ENCODE measurements at places on chromosomes 7 and 10.

DNA sequence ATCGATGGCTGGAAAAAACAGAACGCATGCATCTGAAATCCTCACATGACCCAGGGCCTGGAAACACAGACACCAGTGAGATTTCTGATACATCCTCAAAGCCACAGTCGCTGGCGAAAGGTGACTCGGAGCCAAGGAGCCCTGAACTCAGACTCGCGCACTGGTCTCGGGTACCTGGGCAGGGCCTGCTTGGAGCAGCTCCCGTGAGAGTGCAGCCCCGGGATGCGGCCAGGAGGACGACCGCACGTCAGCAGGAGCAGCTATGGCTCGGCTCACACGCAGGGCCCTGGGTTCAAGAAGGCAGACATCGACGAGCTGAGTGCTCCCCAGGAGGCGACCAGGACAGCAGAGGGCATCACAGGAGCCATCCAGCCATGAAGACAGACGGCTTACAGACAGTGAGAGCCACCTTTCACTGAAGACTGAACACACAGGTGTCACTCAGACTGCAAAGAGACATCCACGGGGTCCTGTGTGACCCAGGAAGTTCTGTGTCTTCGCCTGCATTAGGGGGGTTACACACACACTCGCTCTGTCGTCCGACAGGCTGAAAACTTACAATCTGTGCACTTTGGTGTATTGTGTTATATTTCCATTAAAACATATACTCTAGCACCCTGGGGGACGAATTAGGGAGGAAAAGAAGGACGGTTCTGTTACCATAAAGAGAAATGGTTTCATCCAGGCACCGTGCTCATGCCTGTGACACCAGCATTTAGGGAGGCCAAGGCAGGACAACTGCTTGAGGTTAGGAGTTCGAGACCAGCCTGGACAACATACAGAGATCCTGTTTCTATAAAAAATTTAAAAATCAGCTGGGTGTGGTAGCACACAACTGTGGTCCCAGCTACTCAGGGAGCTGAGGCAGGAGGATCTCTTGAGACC is 227.7 kb downstream of the MAD1L1 start:
- no peak for DNase-seq

- no peak for DNase-seq
Measured at GRCh38 chr10:99161165-99161564, 74.5 kb downstream of the HPSE2 start.

DNA sequence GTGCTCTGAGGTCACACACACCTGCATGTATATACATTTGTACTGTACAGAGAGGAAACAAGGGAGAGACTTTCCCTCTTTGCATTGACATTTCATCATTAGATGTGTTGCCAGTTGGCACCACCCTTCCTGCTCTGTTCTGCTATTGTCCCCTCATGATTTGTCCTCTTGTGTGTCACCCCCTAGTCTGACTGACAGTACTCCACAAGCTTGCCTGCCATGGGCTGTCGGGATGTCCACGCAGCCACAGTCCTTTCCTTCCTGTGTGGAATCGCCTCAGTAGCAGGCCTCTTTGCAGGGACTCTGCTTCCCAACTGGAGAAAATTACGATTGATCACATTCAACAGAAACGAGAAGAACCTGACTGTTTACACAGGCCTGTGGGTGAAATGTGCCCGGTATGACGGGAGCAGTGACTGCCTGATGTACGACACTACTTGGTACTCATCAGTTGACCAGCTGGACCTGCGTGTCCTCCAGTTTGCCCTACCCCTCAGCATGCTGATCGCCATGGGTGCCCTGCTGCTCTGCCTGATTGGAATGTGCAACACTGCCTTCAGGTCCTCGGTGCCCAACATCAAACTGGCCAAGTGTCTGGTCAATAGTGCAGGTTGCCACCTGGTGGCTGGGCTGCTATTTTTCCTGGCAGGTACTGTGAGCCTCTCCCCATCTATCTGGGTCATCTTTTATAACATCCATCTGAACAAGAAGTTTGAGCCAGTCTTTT is 9.4 kb downstream of the CLDN12 start:
- DNase-seq, result no peak

DNA sequence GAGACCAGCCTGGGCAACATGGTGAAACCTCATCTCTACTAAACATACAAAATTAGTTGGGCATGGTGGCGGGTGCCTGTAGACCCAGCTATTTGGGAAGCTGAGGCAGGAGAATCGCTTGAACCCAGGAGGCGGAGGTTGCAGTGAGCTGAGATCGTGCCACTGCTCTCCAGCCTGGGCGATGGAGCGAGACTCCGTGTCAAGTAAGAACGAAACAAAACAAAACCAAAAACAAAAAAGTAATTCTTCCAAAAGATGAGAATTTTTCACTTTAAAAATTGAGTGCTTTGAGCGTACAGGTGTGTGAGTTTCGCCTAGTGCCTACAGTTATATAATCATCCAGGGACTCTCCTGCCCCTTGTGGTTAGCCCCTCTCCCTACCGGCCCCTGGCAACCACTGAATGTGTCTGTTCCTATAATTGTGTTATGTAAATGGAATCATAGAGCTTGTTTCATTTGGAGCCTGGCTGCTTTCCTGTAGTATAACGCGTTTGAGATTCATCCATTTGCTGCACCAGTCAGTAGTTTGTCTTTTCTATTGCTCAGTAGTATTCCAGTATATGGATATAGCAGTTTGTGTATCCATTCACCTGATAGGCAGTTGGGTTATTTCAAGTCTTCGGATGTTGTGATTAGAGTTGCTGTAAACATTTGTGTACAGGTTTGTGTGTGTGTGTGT is 80.0 kb downstream of the RBM33 start:
- no peak for DNase-seq

DNA sequence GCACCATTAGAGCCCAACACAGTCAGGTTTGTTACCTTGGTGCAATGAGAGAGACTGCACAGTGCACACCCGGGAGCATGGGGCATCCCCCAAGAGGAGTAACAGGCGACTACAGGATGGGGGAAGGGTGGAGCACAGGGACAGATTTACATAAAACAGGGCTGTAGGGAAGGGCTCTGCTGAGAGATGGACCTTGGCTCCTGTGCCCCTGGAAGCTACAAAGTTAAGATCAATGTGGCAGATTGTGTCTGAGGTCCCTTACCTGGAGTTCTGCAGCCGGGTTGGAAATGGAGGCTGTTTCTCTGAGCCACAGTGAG is 13.7 kb upstream of the SLC18A3 start:
- no peak for DNase-seq

DNA sequence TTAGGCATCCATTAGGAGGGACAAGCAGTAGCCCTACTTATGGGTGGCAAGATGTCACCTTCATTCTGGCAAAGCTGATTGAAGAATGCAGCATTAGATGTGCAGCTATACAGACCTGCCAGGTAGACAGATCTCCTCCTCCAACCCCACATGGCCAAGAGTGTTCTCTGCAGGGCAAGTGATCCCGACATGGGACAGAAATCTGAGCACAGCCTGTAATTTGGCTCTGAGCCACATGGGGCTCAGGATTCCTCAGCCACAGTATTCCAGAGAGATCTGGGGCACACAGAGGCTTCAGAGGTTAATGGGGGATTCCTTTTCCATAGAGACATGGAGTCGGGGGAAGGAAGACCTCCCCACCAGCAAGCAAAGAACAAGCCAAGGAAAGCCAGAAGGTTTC is 58.7 kb upstream of the GDF10 start:
- no peak for DNase-seq

GRCh38 chr10:34171957-34172527 is 643.1 kb downstream of the PARD3 start:
- no peak for DNase-seq

DNA sequence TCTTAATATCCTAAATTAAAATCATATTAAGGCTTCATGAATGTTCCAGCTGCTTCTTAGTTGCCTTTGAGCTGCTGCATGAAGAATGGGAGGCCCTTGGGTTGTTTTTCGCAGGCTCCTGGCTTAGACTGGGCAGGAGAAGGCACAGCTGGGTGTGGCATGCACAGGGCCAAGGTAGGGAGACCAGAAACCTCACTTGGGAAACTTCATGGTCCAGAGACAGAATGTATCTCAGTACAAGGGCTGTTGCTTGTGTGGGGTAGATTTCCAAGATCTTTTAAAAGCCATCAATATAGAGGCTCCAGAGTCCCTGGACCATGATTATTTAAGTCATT is 49.9 kb downstream of the BUB3 start:
- no peak for DNase-seq

DNA sequence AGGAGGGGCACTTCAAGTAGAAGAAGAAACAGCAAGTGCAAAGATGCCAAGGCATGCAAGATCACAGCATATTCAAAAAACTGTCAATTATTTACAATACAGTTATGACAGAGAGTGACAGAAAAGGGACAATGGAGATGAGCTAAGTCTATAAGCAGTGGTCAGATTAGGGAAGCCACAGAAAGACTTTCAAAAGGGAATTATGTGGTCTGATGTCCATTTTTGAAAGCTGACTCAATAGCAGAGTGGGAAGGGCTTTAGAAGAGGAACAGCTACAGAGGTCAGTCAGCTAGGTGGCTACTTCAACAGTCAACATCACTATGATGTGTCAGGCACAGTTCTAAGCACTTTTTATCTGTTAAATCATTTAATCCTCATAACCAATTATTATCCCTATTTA is 45.2 kb upstream of the SPOCK2 start:
- no peak for DNase-seq

- DNase-seq, result no peak
Measured at GRCh38 chr10:124589491-124590041, 127.9 kb downstream of the LHPP start.

DNA sequence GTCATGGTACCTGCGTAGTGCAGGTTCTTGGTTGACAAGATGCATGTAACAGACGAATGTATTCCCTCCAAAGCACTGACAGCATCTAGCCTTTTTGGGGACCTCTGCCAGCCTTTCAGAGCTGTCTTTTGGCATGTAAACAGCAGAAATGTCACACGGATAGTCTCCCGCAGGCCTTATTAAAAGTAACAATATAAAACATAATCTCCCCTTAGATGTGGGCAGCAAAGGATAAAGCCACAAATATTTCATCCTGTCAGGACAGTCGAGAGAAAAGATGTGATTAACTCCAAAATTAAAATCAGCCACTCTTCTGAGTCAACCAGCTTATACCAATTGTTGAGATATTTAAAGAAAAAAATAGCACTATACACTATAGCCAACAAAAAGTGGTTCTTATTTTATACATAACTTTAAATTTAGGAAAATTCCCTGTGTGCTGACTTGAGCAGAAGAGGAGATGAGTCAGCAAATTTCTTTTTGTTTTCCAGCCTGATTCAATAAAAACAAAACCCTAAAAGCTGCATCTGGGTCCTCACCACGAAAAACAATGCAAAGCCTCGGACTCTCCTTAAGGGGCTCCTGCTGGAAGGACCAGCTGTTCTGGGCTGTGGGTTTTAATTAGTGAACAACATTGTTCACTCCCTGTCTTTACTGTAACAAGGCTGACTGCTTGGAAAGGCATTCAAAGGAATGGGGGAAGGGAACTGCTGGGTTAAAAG is 240.2 kb downstream of the ADAM12 start:
- DNase-seq, result no peak

DNA sequence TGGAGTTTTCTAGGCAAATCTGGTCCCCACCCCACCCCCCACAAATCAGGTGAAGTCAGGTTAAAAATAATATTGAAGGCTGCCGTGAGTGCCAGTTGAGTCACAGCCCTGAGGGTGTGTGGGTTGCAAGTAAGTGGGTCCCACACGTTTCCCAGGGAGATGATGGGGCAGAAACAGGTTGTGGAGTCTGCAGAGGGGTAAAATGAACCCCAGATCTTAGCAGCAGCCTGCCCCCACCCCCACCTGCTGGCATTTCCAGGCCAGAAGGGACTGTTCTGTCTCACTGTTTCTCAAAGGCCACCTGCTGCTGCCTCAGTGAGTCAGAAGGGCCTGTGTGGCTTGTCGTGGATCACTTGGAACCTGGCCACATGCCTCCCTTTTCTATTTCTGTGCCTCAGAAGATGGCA is 59.8 kb upstream of the SMNDC1 start:
- no peak for DNase-seq

- no peak for DNase-seq
Measured at GRCh38 chr7:139671967-139672366, 105.8 kb downstream of the HIPK2 start.

DNA sequence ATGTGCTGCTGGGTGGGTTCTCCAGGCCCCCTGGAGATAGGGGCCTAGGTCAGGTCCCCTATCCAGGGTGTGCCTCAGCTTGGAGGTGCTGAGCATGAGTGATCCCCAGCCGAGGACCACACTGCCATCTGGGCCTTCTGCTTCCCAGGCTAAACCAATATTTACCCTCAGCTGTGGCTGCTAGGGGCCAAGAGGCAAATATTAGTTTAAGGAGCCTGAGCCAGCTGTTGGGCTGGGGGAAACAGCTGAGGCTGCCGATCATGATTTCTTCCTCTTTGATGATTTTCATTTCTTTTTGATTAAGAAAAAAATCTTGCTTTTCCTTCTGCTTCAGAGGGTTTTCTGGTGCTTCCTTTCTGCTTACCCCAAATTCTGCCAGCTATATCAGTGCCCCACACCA is 83.4 kb downstream of the NEURL1 start:
- DNase-seq, result no peak

- no peak for DNase-seq
Measured at GRCh38 chr10:48233559-48234005, 40.9 kb downstream of the FRMPD2 start.

DNA sequence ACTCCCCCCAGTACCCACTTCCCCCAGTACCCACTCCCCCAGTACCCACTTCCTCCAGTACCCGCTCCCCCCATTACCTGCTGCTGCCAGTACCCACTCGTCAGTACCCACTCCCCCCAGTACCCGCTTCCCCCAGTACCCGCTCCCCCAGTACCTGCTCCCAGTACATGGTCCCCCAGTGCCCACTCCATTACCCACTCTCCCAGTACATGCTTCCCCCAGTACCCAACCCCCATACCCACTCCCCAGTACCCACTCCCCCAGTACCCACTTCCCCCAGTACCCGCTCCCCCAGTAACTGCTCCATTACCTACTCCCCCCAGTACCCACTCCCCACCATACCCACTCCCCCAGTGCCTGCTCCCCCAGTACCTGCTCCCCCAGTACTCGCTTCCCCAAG is 550.6 kb downstream of the DNAJB6 start:
- no peak for DNase-seq

DNA sequence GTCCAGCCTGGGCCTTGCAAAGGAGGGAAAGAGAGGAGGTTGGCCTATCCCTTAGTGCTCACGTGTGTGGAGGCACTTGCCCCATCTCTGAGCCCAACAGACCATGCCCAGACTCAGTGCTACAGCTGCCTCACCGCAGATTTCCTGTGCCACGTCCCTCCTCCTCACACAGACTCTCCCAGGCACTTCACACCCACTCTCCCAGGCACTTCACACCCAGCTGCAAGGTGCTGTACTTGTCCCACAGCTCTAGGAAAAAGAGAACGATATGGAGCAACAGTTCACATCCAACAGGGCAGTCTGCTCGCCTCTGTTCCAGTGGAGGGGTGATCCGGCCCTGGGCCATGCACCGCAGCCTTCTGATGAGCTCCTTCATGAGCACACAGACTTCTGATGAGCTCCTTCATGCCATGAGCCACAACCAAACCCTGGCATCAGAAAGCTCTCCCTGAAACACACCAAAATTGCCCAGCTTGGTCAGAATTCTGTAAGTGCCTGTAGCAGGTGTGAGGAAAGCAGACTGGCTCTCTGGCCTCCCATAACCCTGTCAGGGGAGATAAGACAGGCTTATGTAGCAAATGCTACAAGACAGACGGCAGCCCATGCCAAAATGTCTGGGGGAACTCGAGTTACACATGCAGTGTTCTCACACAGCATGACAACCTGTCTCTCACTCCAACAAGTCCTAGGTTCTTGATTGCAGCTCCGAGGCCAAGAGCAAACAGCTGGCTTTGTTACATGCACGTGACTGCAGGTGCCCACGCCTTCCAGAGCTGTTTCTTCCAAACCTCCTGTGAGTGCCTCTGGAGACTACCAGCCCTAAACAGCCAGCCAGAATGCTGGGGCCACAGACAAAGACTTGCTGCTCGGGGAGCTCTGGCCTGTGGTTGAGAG is 348.5 kb downstream of the GRID1 start:
- DNase-seq, result no peak

All from stimulated activated CD4-positive, alpha-beta T cell treated with anti-CD3 and anti-CD28 coated beads, TNF-alpha, amount 100 ng/mL, for 24 hours (primary cell).